Osteoblast (primary cell): ENCODE measurements at places on chromosomes 2 and 18. TPM values are rescaled to one million over a fixed set of nuclear protein-coding genes. Genes with fewer than 3 reads are reported as not detected.

DNA sequence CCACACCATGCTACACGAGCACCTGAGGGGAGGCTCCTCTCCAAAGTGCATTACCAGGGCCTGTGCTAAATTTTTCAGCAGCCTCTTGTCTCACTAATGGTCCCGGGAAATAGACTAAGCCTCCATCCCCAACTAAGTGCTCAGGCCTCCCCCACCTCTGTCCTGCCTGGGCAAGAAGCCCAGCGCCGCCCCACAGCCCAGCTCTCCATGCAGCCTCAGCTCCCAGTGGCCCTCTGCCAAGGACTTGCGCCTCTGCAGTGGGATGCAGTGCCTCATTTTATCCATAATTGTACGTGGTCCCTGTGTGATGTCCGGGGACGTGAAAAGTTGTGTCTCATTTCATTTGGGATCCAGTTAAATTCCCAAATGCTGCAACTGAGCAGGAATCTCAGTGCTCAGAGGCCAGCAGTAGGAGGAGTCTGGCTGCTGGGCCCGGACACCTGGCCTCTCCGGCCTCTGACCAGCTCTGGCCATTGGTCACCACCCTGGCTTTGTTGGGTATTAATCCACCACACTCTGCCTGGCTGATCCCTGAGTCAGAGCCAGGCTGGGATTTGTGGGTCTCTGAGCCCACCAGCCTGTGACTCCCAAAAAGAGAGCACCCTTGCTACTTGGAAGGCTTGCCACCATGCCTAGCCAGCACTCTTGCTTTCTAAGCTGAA, 11.4 kb upstream of the STEAP3 start:
- no peaks in the 10 kb centered on the region for H3K36me3 ChIP-seq
- no peak overlapping the region for H3K4me3 ChIP-seq
- H3K4me1 ChIP-seq: no peaks in the 10 kb centered on the region
- H3K27me3 ChIP-seq: peaks cover 13% of the 10 kb centered on the region
- H3K27ac ChIP-seq: no peak overlapping the region

GRCh38 chr2:99910902-99911301, 231.5 kb downstream of the AFF3 start:
- no peaks in the 10 kb centered on the region for H3K27me3 ChIP-seq
- H3K4me3 ChIP-seq: no peak overlapping the region
- no peak overlapping the region for H3K27ac ChIP-seq

- no peaks in the 10 kb centered on the region for H3K36me3 ChIP-seq
- H3K27ac ChIP-seq: no peak overlapping the region
- H3K4me3 ChIP-seq: no peak overlapping the region
- H3K4me1 ChIP-seq: no peaks in the 10 kb centered on the region
- no peaks in the 10 kb centered on the region for H3K27me3 ChIP-seq
These were observed 708.6 kb downstream of the CCDC85A start for GRCh38 chr2:56892382-56892781.

DNA sequence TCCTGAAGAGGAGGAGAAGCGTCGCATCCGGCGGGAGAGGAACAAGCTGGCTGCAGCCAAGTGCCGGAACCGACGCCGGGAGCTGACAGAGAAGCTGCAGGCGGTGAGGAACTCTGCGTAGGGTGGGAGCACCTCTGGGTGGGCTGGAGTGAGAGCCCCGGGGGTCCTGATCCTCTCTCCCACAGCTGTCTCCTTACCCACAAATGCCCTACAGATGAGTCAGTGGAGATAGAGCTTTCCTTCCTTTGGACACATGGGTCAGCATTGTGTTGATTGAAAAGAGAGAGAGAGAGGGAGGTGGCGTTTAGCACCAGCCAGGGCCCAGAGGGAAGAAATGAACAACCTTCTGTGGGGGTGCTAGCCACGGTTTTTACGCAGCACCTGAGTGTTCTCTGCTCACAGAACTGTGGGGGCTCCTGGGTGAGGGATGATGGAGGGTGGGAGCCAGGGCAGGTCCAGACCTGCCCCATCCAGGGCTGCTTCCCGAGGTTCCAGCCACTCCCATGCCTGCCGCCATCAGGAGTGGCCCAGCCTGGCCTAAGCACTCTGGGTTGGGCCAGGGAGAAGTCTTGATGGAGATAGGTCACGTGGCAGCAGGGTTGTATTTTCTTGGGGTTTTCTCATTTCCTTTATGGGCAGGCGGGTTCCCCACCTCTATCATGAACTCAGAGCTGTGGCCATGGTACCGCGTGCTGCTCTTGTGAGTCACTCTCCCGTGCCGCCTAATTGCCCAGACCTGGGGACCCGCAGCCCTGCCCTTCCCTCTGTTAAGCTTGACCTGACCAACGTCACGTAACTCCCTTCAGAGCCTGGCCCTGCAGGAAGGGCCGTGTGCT, 16.3 kb downstream of the FOSL2 start:
- no peak overlapping the region for H3K4me3 ChIP-seq
- peaks cover 53% of the 10 kb centered on the region for H3K4me1 ChIP-seq
- peak overlapping the region; percentile 84 for H3K27ac ChIP-seq
- peak; percentile 97 for DNase-seq
- peaks cover 98% of the 10 kb centered on the region for H3K36me3 ChIP-seq

DNA sequence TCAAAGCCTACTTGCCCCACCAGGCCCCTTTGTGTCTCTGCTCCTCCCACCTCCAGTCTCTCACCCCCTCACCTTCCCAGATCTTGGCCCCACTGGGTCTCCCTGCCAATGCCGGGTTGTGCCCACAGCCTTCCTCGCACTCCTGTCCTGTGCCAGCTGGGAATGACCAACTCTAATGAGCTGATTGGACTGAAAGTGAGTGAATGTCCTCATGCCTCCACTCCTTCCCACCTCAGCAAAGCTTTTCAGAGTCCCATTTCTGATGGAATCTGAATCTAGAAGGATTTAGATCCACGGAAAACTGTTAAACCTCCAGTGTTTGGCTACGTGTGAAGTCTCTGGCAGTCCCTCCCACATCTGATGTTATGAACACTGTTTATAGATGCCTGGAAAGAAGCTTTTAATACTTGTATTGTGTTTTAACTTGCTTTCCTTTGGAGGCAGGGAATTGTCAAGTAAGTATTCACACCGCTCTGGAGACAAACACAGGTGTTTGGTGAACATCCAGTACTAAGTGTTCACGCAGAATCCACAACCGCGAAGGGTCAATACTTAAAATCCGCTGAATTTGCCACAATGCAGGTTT, 103.9 kb downstream of the RTN4 start:
- H3K27me3 ChIP-seq: no peaks in the 10 kb centered on the region
- no peak overlapping the region for H3K4me3 ChIP-seq
- no peaks in the 10 kb centered on the region for H3K36me3 ChIP-seq
- no peak for DNase-seq
- H3K4me1 ChIP-seq: peaks cover 16% of the 10 kb centered on the region

- H3K27me3 ChIP-seq: no peaks in the 10 kb centered on the region
- no peak overlapping the region for H3K27ac ChIP-seq
These were observed 34.2 kb upstream of the NR4A2 start for GRCh38 chr2:156366753-156367152.

DNA sequence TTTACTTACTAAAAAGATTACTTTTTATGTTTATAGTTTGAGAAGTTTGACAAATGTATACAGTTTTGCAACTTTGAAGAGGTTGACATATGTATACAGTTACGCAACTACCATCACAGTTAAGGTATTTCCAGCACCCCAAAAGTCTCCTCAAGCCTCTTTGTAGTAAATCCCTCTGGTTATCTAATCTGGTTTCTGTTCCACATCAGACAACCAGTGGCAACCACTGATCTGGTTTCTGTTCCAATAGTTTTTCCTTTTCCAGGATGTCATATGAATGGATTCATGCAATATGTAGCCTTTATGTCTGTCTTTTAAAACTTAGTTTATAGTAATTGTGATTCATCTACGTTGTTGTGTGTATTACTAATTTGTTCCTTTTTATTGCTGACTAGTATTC, 23.5 kb downstream of the IFIH1 start:
- H3K4me3 ChIP-seq: no peak overlapping the region
- H3K27ac ChIP-seq: no peak overlapping the region
- no peaks in the 10 kb centered on the region for H3K27me3 ChIP-seq
- H3K4me1 ChIP-seq: peaks cover 10% of the 10 kb centered on the region
- no peak for DNase-seq

GRCh38 chr2:48934807-48935206, 179.3 kb upstream of the LHCGR start:
- no peaks in the 10 kb centered on the region for H3K27me3 ChIP-seq
- DNase-seq: no peak
- H3K4me3 ChIP-seq: no peak overlapping the region
- no peak overlapping the region for H3K27ac ChIP-seq
- no peaks in the 10 kb centered on the region for H3K4me1 ChIP-seq

GPAT2 gene
- 2.2 and 9.4 TPM in 2 replicates for total RNA-seq

ARL4C gene
- 133 and 145 TPM in 2 replicates for total RNA-seq

TUBB8B gene
- not detected in 2 replicates for total RNA-seq

IER3IP1 gene
- total RNA-seq: 18.5 and 20.6 TPM in 2 replicates

C2orf76 gene
- total RNA-seq: 6.5 and 10.3 TPM in 2 replicates

SERTAD2 gene
- total RNA-seq: 24.6 and 26.5 TPM in 2 replicates
